Type B pancreatic cell (in vitro differentiated cells): ENCODE measurements at places on chromosomes 7 and 10. TPM values are rescaled to one million over a fixed set of nuclear protein-coding genes. Genes with fewer than 3 reads are reported as not detected.

DNA sequence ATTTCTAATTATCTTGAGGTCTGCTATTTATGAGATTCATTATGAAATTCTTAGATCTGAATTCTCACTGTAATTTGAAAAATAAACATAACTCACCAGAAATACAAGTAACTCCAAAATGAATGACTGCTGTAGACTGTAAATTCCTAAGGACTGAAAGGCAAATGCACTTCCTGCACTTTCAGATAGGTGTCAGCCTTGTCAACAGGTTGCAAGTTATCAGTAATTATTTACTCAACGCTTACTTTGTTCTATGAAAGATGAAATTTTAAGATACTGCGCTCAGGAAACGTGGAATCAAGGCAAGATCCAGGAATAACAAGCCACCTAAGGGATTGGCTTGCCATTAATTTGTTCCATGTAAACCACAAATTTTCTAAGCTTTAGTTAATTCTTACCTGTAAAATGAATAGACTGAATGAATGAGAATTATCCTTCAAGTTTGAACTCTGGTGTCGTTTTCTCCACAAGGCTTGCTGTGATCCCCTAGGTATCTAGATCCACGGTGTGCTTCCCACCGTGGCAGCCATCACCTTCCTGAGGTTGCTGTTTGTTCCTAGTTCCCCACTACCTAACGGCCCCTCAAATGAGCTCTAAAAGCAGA lies 12.6 kb downstream of the DHX32 start:
- peaks cover 22% of the 10 kb centered on the region for H3K36me3 ChIP-seq
- no peak overlapping the region for H3K4me3 ChIP-seq
- no peaks in the 10 kb centered on the region for H3K27me3 ChIP-seq
- H3K27ac ChIP-seq, result no peak overlapping the region
- peaks cover 5% of the 10 kb centered on the region for H3K4me1 ChIP-seq

Gene ZP3
- not detected in 2 replicates for total RNA-seq

GRCh38 chr10:55163388-55163979 lies 362.5 kb upstream of the PCDH15 start:
- H3K27me3 ChIP-seq, result no peaks in the 10 kb centered on the region
- no peak overlapping the region for H3K4me3 ChIP-seq
- H3K27ac ChIP-seq, result no peak overlapping the region
- DNase-seq, result no peak

DNA sequence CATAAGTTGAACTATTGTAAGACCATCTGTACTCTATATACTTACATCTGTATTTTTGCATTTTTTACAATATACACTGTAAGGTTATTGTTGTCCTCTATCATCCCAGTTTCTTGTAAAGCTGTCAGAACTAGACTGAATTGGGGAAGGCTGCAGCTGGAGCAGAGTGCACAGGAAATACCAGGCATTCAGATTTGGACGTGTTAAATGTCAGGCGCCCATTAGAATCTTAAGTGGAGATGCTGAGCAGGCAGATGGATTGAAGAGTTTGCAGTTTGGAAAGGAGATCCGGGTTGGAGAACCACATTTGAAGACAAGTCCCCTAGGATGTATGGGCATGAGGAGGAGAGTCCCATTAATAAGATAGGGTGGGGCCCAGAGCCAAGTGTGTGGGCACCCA lies 40.4 kb downstream of the MTURN start:
- no peaks in the 10 kb centered on the region for H3K36me3 ChIP-seq
- H3K27ac ChIP-seq, result no peak overlapping the region
- DNase-seq, result no peak
- H3K4me1 ChIP-seq, result peaks cover 14% of the 10 kb centered on the region
- no peaks in the 10 kb centered on the region for H3K27me3 ChIP-seq
